Activated naive CD8-positive, alpha-beta T cell treated with anti-CD3 and anti-CD28 coated beads, Interleukin-2, amount 50 U/mL, for 16 hours (primary cell): ENCODE measurements at places on chromosomes 3 and 15.

DNA sequence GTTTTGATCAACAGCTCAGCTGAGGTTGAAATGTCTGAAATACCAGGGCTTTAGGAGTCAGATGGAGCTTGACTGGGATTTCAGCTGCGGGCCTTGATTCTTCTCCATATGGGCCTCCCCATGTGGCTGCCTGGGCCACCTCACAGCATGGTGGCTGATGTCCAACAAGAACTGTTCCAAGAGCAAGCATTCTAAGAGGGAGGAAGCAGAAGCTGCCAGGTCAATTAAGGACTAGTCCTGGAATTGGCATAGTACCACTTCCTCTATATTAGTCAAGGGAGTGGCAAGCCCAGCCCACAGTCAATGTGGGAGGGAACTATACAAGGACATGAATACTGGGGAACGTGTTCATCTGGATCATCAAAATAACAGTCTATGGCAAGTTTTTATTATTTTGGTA is 181.7 kb upstream of the ANKRD28 start:
- no peak for DNase-seq

DNA sequence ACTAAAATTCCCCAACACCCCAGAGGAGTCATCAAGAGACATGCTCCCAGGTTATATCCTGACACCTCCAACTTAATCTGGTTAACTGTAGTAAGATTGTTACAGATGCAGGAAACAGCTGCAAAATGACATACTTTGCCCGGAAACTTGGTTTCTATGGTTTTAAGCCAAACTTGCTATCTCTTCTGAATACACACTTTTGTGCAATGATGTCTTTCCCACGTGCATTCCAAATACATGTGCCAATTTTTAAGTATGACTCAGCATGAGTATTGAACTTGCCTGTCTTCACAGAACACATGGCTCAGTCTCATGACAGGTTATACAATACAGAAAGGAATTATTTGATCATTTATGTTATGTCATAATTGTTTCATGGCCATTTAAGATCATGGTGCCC is 207.0 kb upstream of the DCBLD2 start:
- DNase-seq: no peak

DNA sequence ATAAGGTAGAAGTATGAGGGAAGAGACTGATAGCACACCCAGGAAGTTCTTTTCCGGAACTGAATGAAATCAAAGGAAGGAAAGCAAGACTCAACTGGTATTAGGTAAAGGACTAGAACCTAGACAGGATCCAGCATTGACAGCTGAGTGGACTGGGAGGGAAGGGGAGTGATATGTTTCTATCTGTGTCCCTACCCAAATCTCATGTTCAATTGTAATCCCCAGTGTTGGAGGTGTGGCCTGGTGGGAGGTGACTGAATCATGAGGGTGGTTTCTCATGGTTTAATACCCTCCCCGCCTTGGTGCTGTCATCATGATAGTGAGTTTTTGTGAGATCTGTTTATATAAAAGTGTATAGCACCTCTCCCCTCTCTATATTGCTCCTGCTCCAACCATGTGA is 415.9 kb upstream of the KCNMB2 start:
- DNase-seq: no peak

DNA sequence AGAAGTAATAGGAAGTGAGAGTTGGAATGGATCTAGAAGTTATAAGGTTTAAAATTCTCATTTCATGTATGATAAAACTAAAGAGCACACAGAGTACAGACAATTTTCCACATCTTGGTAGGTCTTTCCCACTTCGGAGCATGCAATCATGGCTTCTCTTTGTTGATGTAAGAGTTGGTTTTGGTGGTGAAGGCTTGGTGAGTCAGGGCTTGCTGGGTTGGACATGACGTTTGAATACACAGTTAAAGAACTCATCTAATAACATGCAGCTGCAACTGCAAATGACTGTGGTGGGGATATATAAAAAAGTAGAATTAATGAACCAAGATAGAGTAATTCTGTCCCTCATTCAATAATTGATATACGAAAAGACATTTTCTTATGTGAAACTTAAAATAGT is 39.5 kb upstream of the GRM7 start:
- no peak for DNase-seq

GRCh38 chr3:187264021-187264420 is 27.5 kb downstream of the MASP1 start:
- no peak for DNase-seq

DNA sequence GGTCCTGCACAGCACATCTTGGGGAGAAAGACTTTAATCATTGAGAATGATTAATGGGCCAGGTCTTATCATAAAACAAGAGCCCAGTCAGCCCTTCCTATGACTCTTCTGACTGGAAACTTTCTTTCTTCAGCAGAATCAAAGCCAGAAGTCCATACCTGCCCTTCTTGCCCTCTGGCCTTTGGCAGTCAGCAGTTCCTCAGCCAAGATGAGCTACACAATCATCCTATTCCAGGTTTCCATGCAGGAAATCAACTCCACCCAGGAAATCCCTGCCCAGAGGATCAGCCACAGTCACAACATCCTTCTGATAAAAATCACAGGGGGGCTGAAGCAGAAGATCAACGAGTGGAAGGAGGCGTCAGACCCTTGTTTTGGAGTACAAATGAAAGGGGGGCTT is 26.9 kb downstream of the ZNF589 start:
- no peak for DNase-seq

GRCh38 chr3:50524746-50525145 is 21.3 kb upstream of the CACNA2D2 start:
- DNase-seq: no peak

GRCh38 chr3:149949181-149949580 is 21.5 kb downstream of the PFN2 start:
- DNase-seq: no peak

DNA sequence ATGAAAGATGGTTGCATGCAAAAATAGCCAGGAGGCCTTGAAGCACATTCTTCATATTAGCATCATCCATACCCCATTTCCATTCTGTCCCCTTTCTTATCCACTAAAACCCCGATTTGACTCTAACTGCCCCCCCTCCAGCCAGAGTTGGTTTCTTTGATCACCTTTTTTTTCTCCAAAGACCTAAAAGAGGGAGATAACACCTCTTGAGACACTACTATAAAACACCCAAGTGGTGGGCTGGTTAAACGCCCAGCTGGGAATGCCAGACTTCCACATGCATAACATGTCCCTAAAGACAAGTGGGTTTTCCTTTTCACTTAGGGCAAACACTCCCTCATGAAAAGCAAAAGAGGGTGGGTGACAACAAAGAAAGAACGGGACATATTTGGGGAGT is 133.9 kb upstream of the WNT5A start:
- DNase-seq: no peak
